Naive thymus-derived CD8-positive, alpha-beta T cell (primary cell): ENCODE measurements at places on chromosomes 12 and 14.

- no peak for DNase-seq
These were observed 86.2 kb downstream of the ALG10B start for GRCh38 chr12:38402811-38403210.

DNA sequence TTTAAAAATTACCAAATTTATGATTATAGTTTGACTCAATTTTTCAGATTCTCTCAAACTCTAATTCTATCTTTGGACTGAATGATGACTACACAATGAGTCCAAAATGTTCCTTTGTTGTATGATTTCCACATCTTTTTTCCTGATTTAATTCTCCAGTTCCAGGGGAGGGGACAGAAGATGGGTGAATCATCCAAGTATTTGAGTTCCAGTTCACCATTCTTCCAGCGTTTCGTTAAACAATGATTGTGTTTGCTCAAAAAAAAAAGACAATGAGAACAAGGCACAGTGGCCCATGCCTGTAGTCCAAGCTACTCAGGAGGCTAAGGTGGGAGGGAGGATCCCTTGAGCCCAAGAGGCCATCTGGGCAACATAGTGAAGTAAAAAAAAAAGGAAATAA lies 23.8 kb downstream of the BAZ1A start:
- DNase-seq = no peak

GRCh38 chr12:54759751-54760150 lies 94.6 kb upstream of the MUCL1 start:
- peak; percentile 40 for DNase-seq

DNA sequence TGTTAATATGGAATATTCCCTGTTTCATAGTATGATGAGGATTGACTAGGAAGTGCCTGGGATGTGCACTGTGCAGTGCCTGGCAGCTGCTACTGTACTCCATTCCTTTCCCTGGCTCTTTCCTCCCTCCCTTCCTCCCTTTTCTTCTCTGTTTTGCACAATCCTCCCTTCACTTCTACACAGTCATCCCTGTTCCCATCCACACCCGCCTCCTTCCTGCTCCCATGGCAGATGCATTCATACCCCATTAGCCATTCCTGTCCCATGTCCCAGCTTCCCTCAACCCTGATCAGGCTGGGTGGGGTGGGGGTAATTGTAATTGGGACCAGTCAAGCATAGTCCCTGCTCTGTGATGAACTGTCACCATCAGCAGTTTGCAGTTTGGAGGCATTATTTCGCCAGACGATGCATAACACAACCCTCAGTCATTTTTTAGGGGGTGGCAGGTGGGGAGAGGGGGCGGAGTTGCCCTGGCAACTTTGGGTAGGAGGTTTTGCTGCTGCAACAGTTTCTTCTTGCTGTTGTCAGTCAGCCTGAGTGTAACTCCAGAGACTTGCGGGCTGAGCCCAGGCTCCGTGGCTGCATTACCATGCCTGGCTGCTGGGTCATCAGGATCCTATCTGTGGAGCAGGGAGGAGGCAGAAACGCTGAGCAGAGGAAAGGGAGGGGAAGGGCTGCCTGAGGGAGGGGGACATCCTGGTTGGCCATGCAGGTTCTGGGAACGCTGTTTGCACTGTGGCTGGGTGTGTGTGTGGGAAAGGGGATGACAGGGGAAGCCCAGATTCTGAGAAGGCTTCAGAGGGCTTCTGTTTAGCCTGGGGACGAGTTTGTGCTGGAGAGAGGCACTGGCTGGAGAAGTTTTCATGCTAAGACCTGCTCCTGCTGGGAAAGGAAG lies 4.1 kb upstream of the KRT84 start:
- DNase-seq = no peak

DNA sequence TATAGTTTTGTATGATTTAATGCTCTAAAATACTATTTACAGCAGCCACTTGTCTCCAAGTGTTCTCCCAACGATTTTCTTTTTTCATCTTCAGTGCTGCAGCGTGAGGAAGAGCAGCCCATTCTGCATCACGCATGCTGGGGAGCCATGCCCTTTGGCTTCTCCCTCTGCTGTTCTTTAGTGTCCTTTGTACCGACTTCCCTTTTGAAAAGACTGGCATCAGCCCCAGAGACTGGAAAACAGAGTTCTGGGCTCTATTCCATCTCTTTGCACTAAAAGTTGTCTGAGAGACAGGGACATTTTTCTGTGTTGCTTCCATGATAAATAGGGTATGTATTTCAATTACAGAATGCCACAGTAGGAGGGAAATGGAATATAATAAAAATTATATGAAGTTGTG lies 105.1 kb downstream of the RERG start:
- DNase-seq = no peak

- no peak for DNase-seq
These were observed 557 bp downstream of the COPS7A start for GRCh38 chr12:6724409-6724797.
